Tracheal epithelial cell (primary cell): ENCODE measurements at places on chromosomes 16 and 17. TPM values are rescaled to one million over a fixed set of nuclear protein-coding genes. Genes with fewer than 3 reads are reported as not detected.

Gene SCARF1
- total RNA-seq, result 0.21 and 0.48 TPM in 2 replicates

Gene NPIPA8
- 0.48 TPM in 1 of 2 replicates, not detected in the other for total RNA-seq

Gene TAF15
- total RNA-seq, result 36.9 and 45.8 TPM in 2 replicates

Gene TBC1D3C
- total RNA-seq, result not detected in 2 replicates

Gene LRRC75A
- total RNA-seq, result under 0.01 TPM in 1 of 2 replicates, not detected in the other

Gene TEKT3
- total RNA-seq, result not detected in 2 replicates

Gene AHSP
- not detected in 2 replicates for total RNA-seq

Gene CD300A
- total RNA-seq, result not detected in 2 replicates

Gene KRT33B
- total RNA-seq, result 0.21 and 0.24 TPM in 2 replicates

Gene HSD3B7
- 14.1 and 25.5 TPM in 2 replicates for total RNA-seq

Gene TNRC6C
- 0.24 and 0.64 TPM in 2 replicates for total RNA-seq

Gene USH1G
- total RNA-seq, result 1.3 and 1.9 TPM in 2 replicates

Gene GP1BA
- total RNA-seq, result not detected in 2 replicates

Gene ATP2A3
- total RNA-seq, result 0.48 TPM in 1 of 2 replicates, not detected in the other

Gene TPPP3
- 0.24 and 0.43 TPM in 2 replicates for total RNA-seq

Gene CD300H
- not detected in 2 replicates for total RNA-seq

Gene NPIPA7
- total RNA-seq, result 2.2 TPM in 1 of 2 replicates, not detected in the other

Gene KRT17
- total RNA-seq, result 21,656 and 29,975 TPM in 2 replicates

Gene SDR42E1
- total RNA-seq, result 21.2 and 31.8 TPM in 2 replicates

Gene MT3
- not detected in 2 replicates for total RNA-seq

Gene ZNF750
- 9.2 and 10.2 TPM in 2 replicates for total RNA-seq

Gene KRTAP4-4
- not detected in 2 replicates for total RNA-seq

Gene PYDC1
- total RNA-seq, result not detected in 2 replicates

Gene HCRT
- not detected in 2 replicates for total RNA-seq

Gene CD79B
- total RNA-seq, result not detected in 2 replicates

Gene BAIAP3
- 0.24 and 0.85 TPM in 2 replicates for total RNA-seq

Gene C17orf78
- total RNA-seq, result not detected in 2 replicates

Gene FNDC8
- not detected in 2 replicates for total RNA-seq

Gene KRT31
- total RNA-seq, result 0.24 TPM in 1 of 2 replicates, not detected in the other

Gene CTRL
- 0.24 TPM in 1 of 2 replicates, not detected in the other for total RNA-seq

Gene CACNG3
- total RNA-seq, result not detected in 2 replicates

Gene TMEM106A
- total RNA-seq, result 0.21 and 0.48 TPM in 2 replicates

Gene CACNG1
- total RNA-seq, result not detected in 2 replicates

Gene KRTAP3-2
- total RNA-seq, result not detected in 2 replicates

Gene SKAP1
- total RNA-seq, result 2.2 TPM in 1 of 2 replicates, not detected in the other

Gene TP53TG3C
- total RNA-seq, result under 0.01 TPM in 1 of 2 replicates, not detected in the other

Gene PERCC1
- total RNA-seq, result not detected in 2 replicates

Gene SAP30BP
- total RNA-seq, result 46.3 and 67.2 TPM in 2 replicates

Gene ITGA2B
- not detected in 2 replicates for total RNA-seq

Gene CDRT15
- total RNA-seq, result not detected in 2 replicates
